ENCODE measurements at places on chromosomes 7 and 10.

- no peak for DNase-seq
Observed at GRCh38 chr7:92547579-92547978, 19.0 kb downstream of the RBM48 start.

- no peak for DNase-seq
Observed at GRCh38 chr10:49080965-49081364, 34.4 kb downstream of the VSTM4 start.

- DNase-seq, result no peak
Observed at GRCh38 chr10:44628921-44629320, 244.0 kb upstream of the CXCL12 start.

GRCh38 chr10:112819231-112819630, 130.8 kb upstream of the TCF7L2 start:
- no peak for DNase-seq

- DNase-seq, result no peak
Observed at GRCh38 chr7:5692845-5693278, 88.6 kb downstream of the RNF216 start.

GRCh38 chr7:149291781-149292461, 29.9 kb downstream of the ZNF783 start:
- no peak for DNase-seq

DNA sequence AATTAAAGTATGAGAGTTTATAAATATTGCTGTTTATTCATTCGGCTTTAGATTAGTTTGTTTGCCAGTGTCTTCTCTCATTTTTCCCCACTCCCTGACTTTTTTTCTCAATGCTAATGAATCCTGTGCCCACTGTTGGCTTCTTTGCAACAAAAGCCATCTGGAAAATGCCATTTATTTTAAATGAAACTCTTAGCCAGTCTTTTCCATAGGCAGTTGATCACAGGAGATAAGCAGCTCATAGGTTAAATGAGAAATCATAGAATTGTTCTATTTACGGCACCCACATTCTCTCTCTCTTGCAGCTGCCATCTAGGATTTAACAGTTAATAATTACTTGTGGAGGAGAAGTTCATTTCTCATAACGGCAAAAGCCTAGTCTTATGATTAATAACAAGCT, 249.3 kb upstream of the POM121L12 start:
- no peak for DNase-seq

GRCh38 chr10:128305601-128306345, 179.6 kb upstream of the MKI67 start:
- no peak for DNase-seq

GRCh38 chr10:10699427-10699826, 318.2 kb upstream of the CELF2 start:
- no peak for DNase-seq

DNA sequence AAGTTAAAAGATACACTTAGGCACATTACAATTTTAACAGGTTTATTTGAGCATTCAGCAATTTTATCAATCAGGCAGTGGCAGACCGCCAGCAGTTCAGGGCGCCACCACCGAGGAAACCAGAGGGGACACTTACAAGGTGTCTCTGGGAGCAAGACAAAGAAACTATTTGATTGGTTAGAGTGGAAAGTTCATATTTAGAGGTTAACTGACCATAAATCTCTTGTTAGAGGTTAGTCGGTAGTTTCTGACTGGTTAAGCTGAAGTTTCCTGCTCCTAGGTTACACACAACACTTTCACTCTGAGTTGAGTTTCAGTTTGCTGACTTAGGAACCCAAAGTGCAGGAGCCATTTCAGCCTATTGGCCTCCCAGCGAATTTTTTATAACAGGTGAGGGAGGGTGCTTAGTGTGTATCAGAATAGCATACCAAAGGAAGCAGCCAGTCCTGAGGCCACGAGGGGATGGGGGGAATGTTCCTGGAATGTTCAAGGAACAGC, 10.8 kb upstream of the PVRIG start:
- no peak for DNase-seq

Measured in T-helper 1 cell (primary cell).